Aorta (tissue), 5 donors: ENCODE measurements at places on chromosomes 3 and 15. TPM values are rescaled to one million over a fixed set of nuclear protein-coding genes. Genes with fewer than 3 reads are reported as not detected.

Gene FANCD2OS
- total RNA-seq, result not detected

Gene GHRL
- total RNA-seq, result 1.6 TPM

Gene MYRIP
- total RNA-seq, result 10.3 TPM

Gene ADAMTS7
- total RNA-seq, result 23.9 TPM

Gene TGM4
- not detected for total RNA-seq

Gene CCDC80
- 241 TPM for total RNA-seq

Gene ARGFX
- total RNA-seq, result not detected

Gene CLRN1
- not detected for total RNA-seq

Gene SLC22A13
- 1.1 TPM for total RNA-seq

Gene EBLN2
- 5.1 TPM for total RNA-seq

- no peaks in the 10 kb centered on the region for H3K27me3 ChIP-seq
- H3K4me1 ChIP-seq, result no peaks in the 10 kb centered on the region
- no peak for DNase-seq
Observed at GRCh38 chr3:127663151-127663550, 9.6 kb upstream of the ABTB1 start.

DNA sequence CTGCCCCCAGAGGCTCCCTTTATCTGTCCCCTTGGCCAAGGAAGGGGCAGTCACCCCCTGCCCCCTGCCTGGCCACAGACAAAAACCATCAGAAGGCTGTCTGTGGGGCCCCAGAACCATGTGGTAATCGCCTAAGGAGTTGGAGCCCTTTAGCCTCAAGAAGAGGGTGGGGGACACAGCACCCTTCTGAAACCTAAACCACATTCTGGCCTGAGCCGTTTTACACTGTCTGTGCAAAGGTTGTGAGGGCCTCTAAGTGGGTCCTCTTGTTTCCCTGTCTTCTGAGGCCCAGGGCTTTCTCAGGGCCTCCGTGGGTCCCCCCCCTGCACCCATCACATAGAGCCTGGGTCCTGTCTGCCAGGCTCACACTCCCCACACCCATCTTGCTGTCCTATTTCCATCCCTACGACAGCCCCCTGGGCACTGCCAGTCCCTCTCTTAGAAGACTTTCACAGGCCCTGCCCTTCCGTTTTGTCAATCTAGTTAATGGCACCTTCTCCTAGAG is 17.9 kb upstream of the RPUSD3 start:
- no peak for DNase-seq
- H3K27me3 ChIP-seq, result no peaks in the 10 kb centered on the region
- H3K4me1 ChIP-seq, result no peaks in the 10 kb centered on the region
- H3K4me3 ChIP-seq, result no peak overlapping the region
- H3K36me3 ChIP-seq, result no peaks in the 10 kb centered on the region

GRCh38 chr3:104909198-104909597 is 457.5 kb upstream of the ALCAM start:
- DNase-seq, result no peak
- H3K36me3 ChIP-seq, result no peaks in the 10 kb centered on the region
- no peak overlapping the region for H3K27ac ChIP-seq
- no peak overlapping the region for H3K4me3 ChIP-seq
- no peaks in the 10 kb centered on the region for H3K4me1 ChIP-seq

DNA sequence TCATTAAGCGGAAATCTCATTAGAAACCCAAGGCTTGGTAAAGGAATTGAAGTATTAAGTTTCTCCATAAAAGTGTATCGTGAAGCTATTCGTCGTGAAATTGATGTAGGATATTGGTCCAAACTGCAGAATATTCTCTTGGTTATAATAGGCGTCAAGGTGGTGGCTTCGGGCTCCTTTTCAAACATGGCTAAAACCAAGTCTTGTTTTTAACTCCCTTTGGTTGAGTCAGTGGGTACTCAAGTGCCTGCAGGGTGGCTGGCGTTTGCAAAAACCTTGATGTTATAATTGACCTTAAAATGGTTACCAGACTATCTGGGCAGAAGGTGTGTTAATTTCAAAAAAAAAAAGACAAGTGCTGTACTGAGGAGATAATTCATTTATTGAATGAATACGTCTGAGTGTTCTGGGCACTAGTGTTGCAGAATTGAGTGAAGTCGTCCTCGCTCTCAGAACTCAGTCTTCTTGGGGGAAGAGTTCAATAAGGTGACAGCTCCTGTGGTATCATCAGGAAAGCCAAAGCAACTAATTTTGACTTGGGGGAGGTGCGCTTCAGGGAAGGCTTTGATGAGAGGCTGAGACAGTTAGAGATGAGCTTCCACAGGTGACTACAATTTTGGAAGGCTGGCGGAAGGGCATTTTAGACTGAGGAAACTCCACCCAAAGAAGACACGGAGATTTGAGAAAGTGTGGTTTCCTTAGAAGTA is 1.5 kb downstream of the UBE2Q2 start:
- no peak for DNase-seq
- H3K36me3 ChIP-seq, result no peaks in the 10 kb centered on the region
- H3K27me3 ChIP-seq, result no peaks in the 10 kb centered on the region
- no peak overlapping the region for H3K27ac ChIP-seq
- H3K4me1 ChIP-seq, result no peaks in the 10 kb centered on the region

GRCh38 chr3:152466784-152467183 is 198.1 kb downstream of the MBNL1 start:
- H3K27me3 ChIP-seq, result no peaks in the 10 kb centered on the region
- DNase-seq, result no peak
- no peak overlapping the region for H3K27ac ChIP-seq

DNA sequence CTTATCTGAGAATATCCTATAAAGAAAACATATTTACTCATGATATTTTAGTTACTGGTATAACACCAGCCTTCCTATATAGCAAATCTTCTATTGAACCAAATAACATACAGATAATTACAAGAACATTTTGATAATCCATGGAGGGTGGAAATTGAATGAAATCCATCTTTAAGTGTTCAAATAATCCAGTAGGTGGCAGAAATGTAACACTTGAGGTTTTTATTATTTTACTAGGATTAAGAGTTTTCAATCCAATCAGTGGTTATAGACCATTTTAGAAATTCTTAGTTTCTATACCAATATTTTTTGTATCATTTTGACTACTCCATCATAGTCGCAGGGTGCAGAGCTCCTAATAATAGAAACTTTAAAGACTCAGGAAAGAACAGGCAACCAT is 101.9 kb upstream of the KCNH8 start:
- no peak overlapping the region for H3K27ac ChIP-seq
- no peak for DNase-seq
- H3K36me3 ChIP-seq, result no peaks in the 10 kb centered on the region
- no peaks in the 10 kb centered on the region for H3K4me1 ChIP-seq

DNA sequence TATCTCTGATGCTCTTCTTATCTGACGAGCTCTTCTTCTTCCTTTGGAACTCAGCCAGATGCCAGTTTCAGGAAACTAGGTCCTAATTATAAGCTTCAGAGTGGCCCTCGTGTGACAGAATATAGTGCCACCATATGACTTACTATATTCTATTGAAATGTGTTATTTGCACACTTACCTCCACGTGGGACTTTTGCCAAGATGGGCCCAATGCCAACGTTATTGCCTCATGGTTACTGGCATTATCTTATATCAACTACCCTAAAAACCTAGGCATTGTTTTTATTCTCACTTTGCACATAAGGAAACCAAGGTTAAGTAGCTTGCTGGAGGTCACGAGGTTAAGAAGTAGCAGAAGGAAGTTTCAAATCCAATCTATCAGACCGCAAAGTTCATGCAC is 71.3 kb upstream of the SLCO3A1 start:
- H3K36me3 ChIP-seq, result no peaks in the 10 kb centered on the region
- no peaks in the 10 kb centered on the region for H3K27me3 ChIP-seq
- H3K4me3 ChIP-seq, result no peak overlapping the region

GRCh38 chr3:138400651-138401070 is 33.8 kb upstream of the ESYT3 start:
- H3K27me3 ChIP-seq, result no peaks in the 10 kb centered on the region
- DNase-seq, result no peak
- H3K4me3 ChIP-seq, result no peak overlapping the region
- H3K4me1 ChIP-seq, result no peaks in the 10 kb centered on the region

DNA sequence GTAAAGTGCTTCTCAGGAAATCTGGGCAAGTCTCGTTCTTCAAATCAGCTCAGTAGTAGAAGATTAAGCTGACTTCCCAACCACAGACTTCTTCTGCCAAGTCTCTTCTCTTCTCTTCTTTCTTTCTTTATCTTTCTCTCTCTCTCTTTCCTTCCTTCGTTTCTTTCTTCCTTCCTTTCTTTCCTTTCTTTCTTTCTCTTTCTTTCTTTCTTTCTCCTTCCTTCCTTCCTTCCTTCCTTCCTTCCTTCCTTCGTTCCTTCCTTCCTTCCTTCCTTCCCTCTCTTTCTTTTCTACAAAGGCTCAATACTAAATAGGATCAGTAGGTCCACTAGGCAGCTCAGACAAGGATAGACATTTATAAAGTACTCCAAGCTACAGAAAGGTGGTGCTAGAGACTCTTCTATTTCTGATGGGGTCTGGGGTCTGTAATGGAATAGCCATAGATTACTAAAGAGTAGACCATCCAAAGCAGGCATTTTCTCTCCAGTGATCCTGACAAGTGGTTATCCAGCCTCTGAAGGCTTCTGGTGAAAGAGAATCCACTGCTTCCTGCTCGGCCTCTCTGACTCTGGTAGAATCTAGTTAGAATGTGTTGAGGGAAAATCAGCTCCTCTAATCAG is 100.8 kb downstream of the TPRG1 start:
- H3K4me3 ChIP-seq, result no peak overlapping the region
- H3K36me3 ChIP-seq, result no peaks in the 10 kb centered on the region
- no peak overlapping the region for H3K27ac ChIP-seq
- no peaks in the 10 kb centered on the region for H3K27me3 ChIP-seq
- no peak for DNase-seq

DNA sequence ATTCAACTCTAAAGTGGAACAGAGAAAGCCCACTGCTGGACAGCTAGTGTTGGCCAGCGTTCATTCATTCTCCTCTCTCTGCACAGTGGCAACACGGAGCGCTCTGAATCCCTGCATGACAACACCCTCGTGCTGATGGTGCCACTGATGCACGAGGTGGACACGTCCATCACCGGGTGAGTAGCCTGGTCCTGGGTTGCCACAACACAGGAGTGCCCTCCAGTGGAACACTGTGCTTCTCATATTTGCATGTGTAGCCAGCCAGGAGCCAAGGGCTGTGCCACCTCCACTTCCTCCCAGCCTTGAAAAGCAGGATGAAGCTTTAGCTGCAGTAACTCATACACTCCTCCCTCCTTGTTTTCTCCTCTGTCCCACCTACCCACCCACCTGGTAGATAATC is 120.0 kb upstream of the CTDSPL start:
- no peaks in the 10 kb centered on the region for H3K27me3 ChIP-seq
- DNase-seq, result peak; percentile 74
- no peak overlapping the region for H3K4me3 ChIP-seq
- H3K36me3 ChIP-seq, result no peaks in the 10 kb centered on the region

- peak; percentile 17 for DNase-seq
- H3K36me3 ChIP-seq, result no peaks in the 10 kb centered on the region
- no peaks in the 10 kb centered on the region for H3K4me1 ChIP-seq
- no peak overlapping the region for H3K27ac ChIP-seq
- H3K4me3 ChIP-seq, result no peak overlapping the region
- no peaks in the 10 kb centered on the region for H3K27me3 ChIP-seq
Observed at GRCh38 chr15:68223171-68223570, 6.4 kb downstream of the CLN6 start.

DNA sequence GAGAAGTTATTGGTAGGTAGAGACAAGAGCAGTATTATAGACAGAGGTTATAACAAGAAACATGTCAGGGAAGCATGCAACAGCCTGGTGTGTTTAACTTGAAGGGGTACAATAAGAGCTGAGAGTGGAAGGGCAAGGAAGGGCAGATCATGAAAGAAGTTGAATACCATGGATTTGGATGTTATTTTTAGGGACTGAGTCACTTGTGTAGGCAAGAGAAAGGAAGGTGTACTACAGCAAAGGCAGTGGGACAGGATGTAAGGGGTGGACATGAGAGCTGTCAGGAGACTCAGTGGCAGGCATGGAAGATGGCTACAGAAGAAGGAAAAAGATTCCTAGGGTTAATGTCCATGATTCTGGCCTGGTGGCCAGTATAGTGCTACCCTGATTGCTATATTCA is 66.4 kb downstream of the TFG start:
- H3K27me3 ChIP-seq, result no peaks in the 10 kb centered on the region
- H3K4me1 ChIP-seq, result no peaks in the 10 kb centered on the region
- H3K27ac ChIP-seq, result no peak overlapping the region
- H3K36me3 ChIP-seq, result no peaks in the 10 kb centered on the region
- DNase-seq, result no peak
- no peak overlapping the region for H3K4me3 ChIP-seq

GRCh38 chr15:40847223-40847961 is 3.5 kb downstream of the SPINT1 start:
- H3K4me3 ChIP-seq, result no peak overlapping the region
- no peak overlapping the region for H3K27ac ChIP-seq
- peak; percentile 67 for DNase-seq
- no peaks in the 10 kb centered on the region for H3K36me3 ChIP-seq

GRCh38 chr15:84772467-84772866 is 24.1 kb downstream of the ZNF592 start:
- H3K4me3 ChIP-seq, result no peak overlapping the region
- H3K4me1 ChIP-seq, result no peaks in the 10 kb centered on the region
- no peak overlapping the region for H3K27ac ChIP-seq
- DNase-seq, result no peak

- H3K27ac ChIP-seq, result no peak overlapping the region
- H3K4me1 ChIP-seq, result peaks cover 14% of the 10 kb centered on the region
Observed at GRCh38 chr3:168088106-168088720, 7.5 kb downstream of the GOLIM4 start.
